ENCODE measurements at places on chromosomes 16 and 17. TPM values are rescaled to one million over a fixed set of nuclear protein-coding genes. Genes with fewer than 3 reads are reported as not detected.
A peak's percentile ranks its signal among the peaks of the same experiment; 100 is the strongest.

The MLST8 gene
- 77.0 TPM for total RNA-seq

The C17orf113 gene
- total RNA-seq, result 0.86 TPM

GRCh38 chr17:64940055-64940454 is 20.8 kb upstream of the LRRC37A3 start:
- H3K27ac ChIP-seq, result no peak overlapping the region
- H3K27me3 ChIP-seq, result no peaks in the 10 kb centered on the region
- DNase-seq, result no peak
- no peaks in the 10 kb centered on the region for H3K36me3 ChIP-seq

DNA sequence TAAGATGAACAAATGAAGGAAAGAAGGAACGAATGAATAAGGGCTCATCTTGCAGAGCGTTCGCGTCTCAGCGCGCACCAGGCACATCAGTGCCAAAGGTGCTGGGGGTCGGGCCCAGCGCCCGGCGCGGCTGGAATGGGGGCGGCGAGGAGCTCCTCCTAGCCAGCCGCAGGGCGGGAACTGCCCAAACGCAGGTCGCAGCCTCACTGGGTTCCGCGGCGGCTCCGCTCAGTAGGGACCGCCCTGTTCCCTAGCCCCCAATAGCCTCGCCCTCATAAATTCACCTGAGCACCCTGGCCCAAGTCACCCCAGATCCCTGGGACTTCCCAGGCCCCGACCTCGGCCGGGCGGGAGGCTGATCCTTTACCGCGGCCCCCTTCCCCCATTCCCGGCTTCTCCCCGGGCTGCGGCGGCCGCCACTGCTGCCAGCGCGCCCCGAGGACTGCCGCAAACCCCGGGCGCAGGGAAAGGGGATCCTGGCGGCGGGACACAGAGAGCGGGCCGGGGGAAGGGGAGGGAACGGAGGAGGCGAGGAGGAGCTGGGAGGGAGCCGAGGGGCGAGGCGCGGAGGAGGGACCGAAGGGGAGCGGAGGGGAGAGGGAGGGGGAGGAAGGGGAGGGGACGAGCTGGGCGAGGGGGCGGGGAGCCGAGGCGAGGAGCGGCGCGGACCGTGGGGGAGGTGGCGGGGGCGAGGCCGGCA is 377 bp upstream of the CRHR1 start:
- H3K36me3 ChIP-seq, result no peaks in the 10 kb centered on the region
- DNase-seq, result no peak
- H3K27ac ChIP-seq, result no peak overlapping the region
- H3K27me3 ChIP-seq, result peaks cover 36% of the 10 kb centered on the region
- peaks cover 19% of the 10 kb centered on the region for H3K4me1 ChIP-seq

GRCh38 chr16:1825864-1826690 is 548 bp downstream of the HAGH start:
- peak overlapping the region; percentile 99 for H3K4me3 ChIP-seq
- H3K27ac ChIP-seq, result peak overlapping the region; percentile 70
- no peaks in the 10 kb centered on the region for H3K36me3 ChIP-seq
- no peaks in the 10 kb centered on the region for H3K27me3 ChIP-seq
- H3K4me1 ChIP-seq, result peaks cover 60% of the 10 kb centered on the region
- DNase-seq, result no peak
